Aorta (tissue), 5 donors: ENCODE measurements at places on chromosomes 3 and 15. TPM values are rescaled to one million over a fixed set of nuclear protein-coding genes. Genes with fewer than 3 reads are reported as not detected.

SNURF gene
- polyA plus RNA-seq, result 5.5 TPM

CD200 gene
- 15.8 TPM for polyA plus RNA-seq

ANKUB1 gene
- not detected for polyA plus RNA-seq

MKRN2OS gene
- 5.0 TPM for polyA plus RNA-seq

SOX2 gene
- polyA plus RNA-seq, result not detected

MYO5C gene
- polyA plus RNA-seq, result 0.08 TPM

LRRN1 gene
- polyA plus RNA-seq, result 0.31 TPM

CYP8B1 gene
- polyA plus RNA-seq, result 0.10 TPM

C2CD4A gene
- not detected for polyA plus RNA-seq

PLA1A gene
- polyA plus RNA-seq, result 4.0 TPM

TEX9 gene
- polyA plus RNA-seq, result 5.4 TPM

WNT5A gene
- polyA plus RNA-seq, result 0.33 TPM

DAZL gene
- not detected for polyA plus RNA-seq

FBLN2 gene
- polyA plus RNA-seq, result 16.7 TPM

LINGO1 gene
- 1.0 TPM for polyA plus RNA-seq

C2CD4B gene
- not detected for polyA plus RNA-seq

GOLGA8G gene
- polyA plus RNA-seq, result 0.13 TPM

PLA2G4E gene
- polyA plus RNA-seq, result not detected

ANKRD63 gene
- not detected for polyA plus RNA-seq

LCTL gene
- not detected for polyA plus RNA-seq

CHD2 gene
- 42.6 TPM for polyA plus RNA-seq

FOXB1 gene
- polyA plus RNA-seq, result not detected

XCR1 gene
- not detected for polyA plus RNA-seq

MRAS gene
- 22.8 TPM for polyA plus RNA-seq

IGSF11 gene
- polyA plus RNA-seq, result not detected
